ENCODE measurements at places on chromosomes 5 and 9. TPM values are rescaled to one million over a fixed set of nuclear protein-coding genes. Genes with fewer than 3 reads are reported as not detected.

GRCh38 chr5:23389291-23390101 lies 117.9 kb upstream of the PRDM9 start:
- no peak for DNase-seq
- H3K27ac ChIP-seq: no peak overlapping the region
- no peak overlapping the region for H3K4me3 ChIP-seq
- no peaks in the 10 kb centered on the region for H3K27me3 ChIP-seq

CDH18 gene
- not detected for polyA plus RNA-seq

GRCh38 chr9:91211919-91212318 lies 149.8 kb downstream of the AUH start:
- H3K27ac ChIP-seq: peak overlapping the region; percentile 60
- H3K4me3 ChIP-seq: no peak overlapping the region
- peaks cover 3% of the 10 kb centered on the region for H3K4me1 ChIP-seq
- DNase-seq: no peak

DNA sequence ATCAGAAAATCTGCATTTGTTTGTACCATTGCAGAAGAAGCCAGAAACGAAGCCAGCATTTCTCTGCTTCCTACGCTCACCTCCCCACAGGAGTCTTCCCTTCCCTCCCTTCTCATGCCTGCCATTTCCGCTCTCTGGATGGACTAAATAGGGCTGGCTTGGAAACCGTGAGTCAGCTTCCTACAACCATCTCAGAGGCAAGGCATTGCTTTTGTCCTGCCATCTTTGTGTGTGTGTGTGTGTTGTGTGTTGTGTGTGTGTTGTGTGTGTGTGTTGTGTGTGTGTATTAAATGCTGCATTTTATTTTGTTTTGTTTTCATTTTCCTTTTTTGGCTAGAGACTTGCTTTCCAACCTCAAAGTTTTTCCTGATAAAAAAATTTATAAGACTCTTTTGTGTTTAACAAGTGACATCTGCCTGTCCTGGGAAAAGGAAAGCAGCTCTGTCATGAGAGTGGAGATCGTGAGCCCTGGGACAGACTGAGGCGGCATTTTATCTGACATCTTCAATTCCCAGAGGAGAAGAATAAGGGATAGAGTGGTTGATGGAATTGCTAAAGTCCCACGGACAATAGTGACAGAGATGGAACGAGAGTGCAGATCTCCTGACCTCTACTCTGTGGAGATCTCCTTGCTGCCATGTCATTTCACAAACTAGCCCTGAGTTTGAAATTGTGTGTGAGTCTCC lies 7.5 kb upstream of the EGFLAM start:
- H3K27ac ChIP-seq: no peak overlapping the region
- H3K4me3 ChIP-seq: no peak overlapping the region
- H3K36me3 ChIP-seq: no peaks in the 10 kb centered on the region
- H3K27me3 ChIP-seq: no peaks in the 10 kb centered on the region
- no peaks in the 10 kb centered on the region for H3K4me1 ChIP-seq

MORN5 gene
- not detected for polyA plus RNA-seq

DNA sequence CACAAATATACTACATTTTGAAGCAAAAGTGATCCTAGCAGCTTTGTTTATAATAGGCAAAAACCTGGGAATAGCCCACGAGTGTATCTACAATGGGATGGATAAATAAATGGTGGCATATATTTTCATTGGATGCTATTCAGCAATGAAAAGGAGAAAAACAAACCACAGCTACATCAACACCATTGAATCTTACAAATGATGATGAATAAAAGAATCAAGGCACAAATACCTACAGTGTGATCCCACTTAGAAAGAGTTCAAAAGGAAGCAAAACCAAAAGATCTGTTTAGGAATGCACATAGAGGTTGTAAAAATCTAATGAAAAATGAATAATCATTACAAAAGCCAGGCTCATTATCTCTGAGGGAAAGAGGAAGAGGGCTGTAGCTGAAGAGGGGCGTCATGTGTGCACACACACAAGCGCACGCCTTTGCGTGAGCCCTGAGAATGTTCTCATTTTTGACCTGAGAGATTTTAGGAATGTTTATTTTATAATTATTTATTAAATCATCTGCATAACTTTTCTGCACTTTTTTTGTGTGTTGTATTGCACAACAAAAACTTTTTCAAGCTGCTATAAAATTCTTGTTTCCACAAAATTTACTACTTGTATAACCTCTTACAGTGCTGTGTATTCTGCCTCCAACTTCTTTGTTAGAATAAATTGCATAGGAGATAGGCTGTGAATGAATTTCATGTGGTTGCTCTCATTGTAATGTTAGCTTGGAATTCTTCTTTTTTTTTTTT lies 5.9 kb upstream of the RHOBTB3 start:
- H3K27ac ChIP-seq: no peak overlapping the region
- H3K36me3 ChIP-seq: no peaks in the 10 kb centered on the region
- no peaks in the 10 kb centered on the region for H3K4me1 ChIP-seq
- H3K27me3 ChIP-seq: no peaks in the 10 kb centered on the region
- no peak for DNase-seq
- H3K4me3 ChIP-seq: no peak overlapping the region

- H3K36me3 ChIP-seq: no peaks in the 10 kb centered on the region
- H3K4me1 ChIP-seq: peaks cover 4% of the 10 kb centered on the region
- DNase-seq: no peak
- H3K4me3 ChIP-seq: no peak overlapping the region
- H3K27me3 ChIP-seq: no peaks in the 10 kb centered on the region
- H3K27ac ChIP-seq: no peak overlapping the region
Observed at GRCh38 chr5:132417010-132417439, 47.5 kb downstream of the SLC22A5 start.

DNA sequence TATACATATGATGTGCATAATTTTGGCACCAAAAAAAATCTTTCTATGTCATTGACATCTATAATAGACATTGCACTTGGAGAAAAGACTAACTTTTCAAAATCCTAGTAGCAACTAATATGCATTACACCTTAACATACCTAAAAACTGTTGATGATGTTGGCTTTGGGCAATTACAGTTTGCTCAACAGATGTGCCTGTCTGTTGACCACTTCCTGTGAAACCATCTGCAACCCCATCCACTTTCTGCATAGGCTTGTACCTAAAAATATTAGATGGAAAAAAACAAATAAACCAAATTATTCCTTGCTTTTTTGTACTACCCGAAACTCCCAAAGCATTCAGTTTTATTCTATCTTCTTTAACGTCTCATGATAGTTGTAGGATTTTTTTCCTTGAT lies 248.6 kb downstream of the RFX3 start:
- no peak overlapping the region for H3K4me3 ChIP-seq
- H3K36me3 ChIP-seq: no peaks in the 10 kb centered on the region
- DNase-seq: no peak
- no peak overlapping the region for H3K27ac ChIP-seq

TUBB4B gene
- 94.2 TPM for polyA plus RNA-seq

DNA sequence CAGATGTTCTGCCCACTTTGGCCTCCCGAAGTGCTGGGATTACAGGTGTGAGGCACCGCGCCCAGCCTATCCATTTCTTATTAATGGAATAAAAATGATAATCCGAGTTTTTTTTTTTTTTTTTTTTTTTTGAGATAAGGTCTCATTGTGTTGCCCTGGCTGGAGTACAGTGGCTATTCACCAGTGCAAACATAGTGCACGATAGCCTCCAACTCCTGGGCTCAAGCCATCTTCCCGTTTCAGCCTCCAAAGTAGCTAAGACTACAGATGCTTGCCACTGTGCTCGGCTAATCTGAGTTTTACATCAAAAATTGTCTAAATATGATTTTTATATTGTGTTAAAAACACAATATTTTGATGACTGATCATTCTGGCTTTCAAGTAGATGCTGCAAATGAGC lies 6.6 kb downstream of the GPR107 start:
- H3K36me3 ChIP-seq: no peaks in the 10 kb centered on the region
- no peak overlapping the region for H3K27ac ChIP-seq
- H3K4me3 ChIP-seq: no peak overlapping the region
- H3K4me1 ChIP-seq: no peaks in the 10 kb centered on the region

DNA sequence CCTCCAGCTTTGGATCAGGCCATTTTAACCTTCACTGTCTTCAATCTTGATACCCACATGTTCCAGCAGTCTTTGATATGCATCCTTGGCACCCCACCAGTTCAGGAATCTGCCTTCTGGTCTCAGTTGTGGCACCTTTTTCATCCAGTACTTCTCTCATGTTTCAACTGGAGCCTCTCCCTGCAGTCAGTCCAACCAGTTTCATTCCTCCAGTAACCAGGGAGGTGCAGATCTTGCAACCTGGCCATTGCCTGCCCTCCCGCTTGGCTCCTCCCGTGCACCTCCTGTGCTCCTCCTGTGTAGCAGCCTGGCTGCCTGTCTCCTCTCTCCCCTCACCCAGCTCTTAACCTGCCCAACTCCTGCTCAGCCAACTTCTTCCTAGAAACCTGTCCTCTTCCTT lies 20.2 kb downstream of the FUBP3 start:
- H3K4me1 ChIP-seq: no peaks in the 10 kb centered on the region
- no peaks in the 10 kb centered on the region for H3K27me3 ChIP-seq
- H3K27ac ChIP-seq: no peak overlapping the region
- peaks cover 1% of the 10 kb centered on the region for H3K36me3 ChIP-seq

DNA sequence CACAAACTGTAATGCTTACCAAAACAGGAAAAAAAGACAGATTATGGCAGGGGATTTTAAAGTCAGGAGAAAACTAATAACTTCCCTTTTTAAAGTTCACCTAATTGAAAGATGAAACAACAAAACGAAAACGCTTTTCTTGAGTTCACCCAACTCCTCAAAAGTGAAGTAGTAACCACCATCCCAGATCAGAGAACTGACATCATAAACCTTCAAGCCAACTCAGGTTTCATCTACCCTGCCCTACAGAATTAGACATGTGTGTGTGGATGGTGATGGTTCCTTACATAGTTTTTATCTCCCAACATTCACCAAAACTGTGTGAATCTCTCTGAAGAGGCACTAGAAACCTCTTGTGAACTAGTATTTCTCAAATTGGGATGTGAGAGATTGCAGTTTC lies 195.2 kb upstream of the PTGER4 start:
- no peak for DNase-seq
- no peak overlapping the region for H3K4me3 ChIP-seq
- no peaks in the 10 kb centered on the region for H3K36me3 ChIP-seq
- H3K27ac ChIP-seq: no peak overlapping the region

GRCh38 chr5:68708156-68708841 lies 385.5 kb upstream of the SLC30A5 start:
- no peak overlapping the region for H3K4me3 ChIP-seq
- H3K27ac ChIP-seq: no peak overlapping the region
- H3K27me3 ChIP-seq: peaks cover 1% of the 10 kb centered on the region

All from aorta (tissue), 5 donors.